ENCODE measurements at places on chromosomes 1 and 21.

GRCh38 chr1:211789641-211790464, 40.7 kb downstream of the LPGAT1 start:
- DNase-seq, result no peak

GRCh38 chr1:164645921-164646320, 86.9 kb downstream of the PBX1 start:
- no peak for DNase-seq

DNA sequence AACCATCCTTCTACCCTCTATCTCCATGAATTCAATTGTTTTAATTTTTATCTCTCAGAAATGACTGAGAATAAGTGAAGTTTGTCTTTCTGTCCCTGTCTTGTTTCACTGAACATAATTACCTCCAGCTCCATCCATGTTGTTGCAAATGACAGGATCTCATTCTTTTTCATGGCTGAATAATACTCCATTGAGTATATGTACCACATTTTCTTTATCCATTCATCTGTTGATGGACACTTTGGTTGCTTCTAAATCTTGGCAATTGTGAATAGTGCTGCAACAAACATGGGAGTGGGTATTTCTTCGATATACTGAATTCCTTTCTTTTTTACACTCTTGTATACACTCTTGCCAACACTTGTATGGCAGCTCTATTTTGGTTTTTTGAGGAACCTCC, 72.8 kb upstream of the COX20 start:
- no peak for DNase-seq

DNA sequence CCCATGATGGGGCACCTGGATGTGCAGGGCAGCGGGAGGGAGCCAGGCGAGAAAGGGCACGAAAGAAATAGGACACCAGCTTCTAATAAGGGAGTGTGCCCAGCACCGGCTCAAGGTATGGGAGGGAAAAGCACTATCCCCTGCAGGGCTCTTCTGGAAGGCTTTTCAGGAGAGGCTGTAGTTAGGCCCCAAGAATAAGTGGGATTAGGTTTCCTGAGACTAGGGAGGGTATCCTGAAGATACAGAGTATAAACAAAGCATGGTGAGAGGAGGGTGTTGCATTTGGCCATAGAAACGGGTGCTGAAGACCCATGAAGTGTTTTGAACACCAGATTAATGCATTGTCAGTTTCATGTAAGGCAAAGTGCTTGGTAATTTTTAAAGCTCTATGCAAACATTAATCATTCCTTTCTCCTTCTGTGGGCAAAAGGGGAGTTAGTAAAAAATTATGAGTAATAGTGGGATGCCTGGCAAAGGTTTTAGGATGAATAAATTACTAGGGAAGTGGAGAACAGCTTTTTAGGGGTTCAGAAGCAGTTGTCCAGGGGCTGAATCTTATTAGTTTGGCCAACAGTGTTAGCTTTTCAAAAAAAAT, 74.0 kb downstream of the SYT6 start:
- no peak for DNase-seq

DNA sequence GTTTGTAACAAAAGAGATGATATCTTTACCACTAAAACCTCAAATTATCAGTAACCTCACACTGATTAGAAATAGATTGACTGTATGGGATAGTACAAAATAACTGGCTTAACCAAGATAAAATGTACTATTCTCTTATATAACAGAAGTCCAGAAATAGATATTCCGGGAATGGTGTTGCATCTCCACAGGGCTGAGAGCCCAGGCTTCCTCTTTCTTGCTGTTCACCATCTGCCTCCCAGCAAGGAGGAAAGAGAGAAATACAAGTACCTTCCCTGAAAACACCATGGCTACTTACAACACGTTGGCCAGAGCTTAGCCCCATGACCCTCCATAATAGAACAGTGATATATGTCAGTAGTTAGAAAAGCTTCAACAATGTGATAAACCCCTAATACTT, 47.0 kb upstream of the KCNK1 start:
- DNase-seq, result no peak

- peak; percentile 23 for DNase-seq
Measured at GRCh38 chr1:178536844-178537371, 24.0 kb downstream of the TEX35 start.

DNA sequence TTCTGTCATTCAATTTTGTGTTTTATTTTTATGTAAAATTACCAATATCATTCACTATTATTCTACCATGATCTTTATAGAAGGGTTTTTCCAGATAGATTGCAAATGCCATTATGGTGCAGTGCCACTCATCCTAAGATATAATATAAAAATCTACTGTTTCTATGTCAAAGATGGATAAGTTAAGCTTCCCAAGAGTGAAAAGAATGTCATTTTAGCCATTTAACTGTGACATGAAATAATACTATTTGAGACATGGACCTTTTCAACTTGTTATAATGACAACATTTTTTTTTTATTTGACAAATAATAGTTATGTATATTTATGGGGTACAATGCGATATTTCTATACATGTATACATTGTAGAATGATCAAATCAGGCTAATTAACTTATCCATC, 224.3 kb downstream of the RPS6KC1 start:
- no peak for DNase-seq

- DNase-seq, result no peak
Measured at GRCh38 chr1:243848165-243848857, 1.7 kb downstream of the AKT3 start.

DNA sequence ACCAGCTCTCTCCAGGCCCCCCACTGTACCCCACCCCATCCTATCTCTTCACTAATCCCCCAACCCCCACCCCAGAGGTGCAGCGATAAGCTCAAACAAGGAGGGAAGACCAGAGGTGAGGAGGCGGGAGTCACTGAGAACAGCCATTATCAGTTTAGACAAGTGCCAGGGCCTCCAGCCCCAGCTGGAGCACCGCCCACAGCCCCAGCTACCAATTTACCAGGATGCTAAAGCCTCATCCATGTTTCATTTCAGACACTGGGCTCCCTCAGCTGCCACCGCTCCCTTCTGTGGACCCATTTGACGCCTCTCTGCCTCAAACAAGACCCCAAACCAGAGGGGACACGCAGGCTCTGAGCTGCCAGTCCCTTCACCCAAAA, 80.6 kb downstream of the DISP3 start:
- no peak for DNase-seq

DNA sequence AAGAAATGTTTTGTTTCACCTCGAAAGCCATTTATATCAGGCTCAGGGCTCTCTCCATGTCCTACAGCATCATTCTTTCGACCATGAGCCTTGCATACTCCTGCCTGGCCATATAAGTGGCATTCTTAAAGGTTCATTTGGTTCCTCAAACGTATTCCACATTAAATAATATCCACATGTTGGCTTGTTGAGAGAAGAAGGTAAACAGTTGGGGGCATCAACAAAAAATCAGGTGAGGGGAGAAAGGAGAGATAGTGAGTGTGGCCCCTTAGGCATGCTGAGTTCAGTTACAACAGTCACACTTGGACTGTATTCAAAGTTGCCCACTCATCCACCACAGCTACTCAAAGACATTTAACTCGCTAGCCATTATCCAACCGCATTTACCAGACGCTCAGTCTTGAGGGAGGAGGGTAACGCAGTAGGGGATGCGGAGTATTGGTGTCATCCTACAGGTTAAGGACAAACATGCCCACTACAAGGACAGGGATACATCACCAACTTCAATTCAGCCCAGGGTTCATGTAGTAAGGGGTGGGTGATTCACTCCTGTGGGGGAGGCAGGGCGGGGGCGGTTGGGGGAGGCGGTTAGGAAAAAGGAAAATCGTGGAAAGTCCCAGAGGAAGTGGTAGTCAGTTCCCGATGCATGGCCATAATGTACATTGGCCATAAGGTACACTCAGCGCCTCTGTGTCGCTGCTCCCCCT, 1.4 kb downstream of the ZNF697 start:
- no peak for DNase-seq

GRCh38 chr1:186255266-186255665, 119.8 kb downstream of the TPR start:
- no peak for DNase-seq

DNA sequence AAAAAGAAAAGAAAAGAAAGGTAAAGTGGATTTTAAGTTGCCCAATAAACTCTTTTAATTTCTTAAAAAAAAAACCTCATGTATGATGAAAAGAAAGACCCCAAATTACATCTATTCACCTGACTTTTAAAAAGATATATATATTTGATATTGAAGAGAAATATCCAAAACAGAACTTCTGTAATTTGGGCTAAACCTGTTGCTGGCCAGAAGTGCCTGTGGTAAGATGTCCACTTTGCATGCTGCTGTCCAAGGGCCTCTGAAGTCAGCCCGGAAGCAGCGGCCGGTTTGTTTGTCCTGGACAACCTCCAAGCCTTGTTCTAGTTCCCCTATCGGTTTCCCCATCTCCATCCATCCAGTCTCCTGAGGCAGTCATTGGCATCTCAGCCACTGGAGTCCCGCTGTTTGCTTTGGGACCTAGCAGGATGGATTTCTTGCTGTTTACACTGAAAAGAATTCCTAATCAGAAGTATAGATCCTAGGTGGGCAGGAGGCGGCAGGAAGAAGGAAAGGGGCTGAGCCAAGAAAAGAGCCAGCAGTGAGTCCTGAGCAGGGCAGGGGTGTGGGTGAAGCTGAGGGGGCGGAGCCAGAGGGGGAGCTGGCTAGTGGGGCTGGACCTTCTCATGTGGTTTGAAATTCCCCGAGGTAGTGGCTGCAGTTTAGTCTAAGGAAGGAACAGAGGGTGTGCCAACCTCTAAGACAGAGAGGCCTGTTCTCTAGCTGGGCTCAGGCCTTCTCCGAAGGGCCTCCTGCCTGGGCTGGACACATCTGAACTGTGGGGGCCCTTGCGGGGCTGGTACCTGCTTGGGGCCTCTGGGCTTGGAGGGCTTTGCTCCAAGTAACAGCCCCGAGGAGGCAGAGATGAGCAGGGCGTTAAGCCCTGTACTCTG, 3.3 kb downstream of the NCMAP start:
- no peak for DNase-seq

DNA sequence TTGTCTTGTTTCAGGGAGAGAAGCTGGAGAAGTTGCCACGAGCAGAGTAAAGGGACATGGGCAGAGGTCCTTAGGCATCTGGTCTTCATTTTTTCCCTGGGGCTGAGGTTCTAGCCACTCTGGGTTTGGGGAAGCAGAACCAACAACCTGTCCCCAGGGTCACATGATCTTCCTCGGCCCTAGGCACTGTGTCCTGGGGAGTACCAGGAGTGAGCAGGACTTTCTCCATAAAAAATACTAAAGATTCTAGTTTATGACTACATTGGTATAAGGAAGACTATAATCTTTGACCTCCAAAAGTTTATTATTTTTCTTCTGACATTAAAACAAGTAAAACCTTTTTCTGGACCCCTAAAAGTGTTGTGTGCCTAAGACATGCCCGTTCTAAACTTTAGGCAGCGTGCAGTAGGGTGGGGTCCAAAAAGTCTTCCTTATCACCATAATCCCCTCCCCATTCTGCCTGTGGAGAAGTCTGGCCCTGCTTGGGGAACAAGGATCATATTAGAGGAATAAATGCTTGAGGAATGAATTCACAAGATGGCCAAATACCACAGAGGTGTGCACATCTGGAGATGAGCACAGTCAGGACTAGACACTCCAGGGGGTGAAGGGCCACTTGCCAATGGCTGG, 19.3 kb upstream of the IGSF3 start:
- no peak for DNase-seq

DNA sequence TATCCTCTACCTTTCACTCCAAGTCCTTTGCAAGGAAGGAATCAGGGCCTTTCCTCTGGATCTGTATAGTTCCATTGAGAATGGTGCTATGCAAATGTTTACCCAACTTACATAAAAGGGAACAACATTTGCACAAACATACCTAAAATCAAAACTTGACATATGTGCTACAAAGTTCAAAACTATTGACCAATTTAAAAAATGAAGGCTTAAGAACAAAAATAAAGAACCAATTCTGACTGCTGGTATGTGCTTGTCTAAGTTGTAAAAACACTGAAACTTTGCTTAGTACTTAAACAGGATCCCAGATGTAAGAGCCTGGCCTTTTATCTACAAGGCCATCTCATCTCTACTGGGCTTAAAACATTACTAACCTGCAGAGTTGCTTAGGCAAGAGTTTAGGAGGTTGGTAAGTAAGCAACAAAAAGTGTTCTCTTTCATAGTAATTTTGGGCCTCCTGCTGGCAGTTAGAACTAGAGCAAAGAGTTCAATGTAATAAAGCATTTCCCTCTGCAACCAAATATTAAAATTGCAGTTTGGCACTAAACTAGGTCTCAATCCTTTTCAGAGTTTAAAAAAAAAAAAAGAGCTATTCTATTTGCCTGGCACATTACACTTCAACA, 2.0 kb downstream of the SCMH1 start:
- no peak for DNase-seq

All from activated CD8-positive, alpha-beta memory T cell treated with anti-CD3 and anti-CD28 coated beads, Interleukin-2, amount 50 U/mL, for 48 hours (primary cell).